Motor neuron (in vitro differentiated cells): ENCODE measurements at places on chromosomes 7 and 10.

DNA sequence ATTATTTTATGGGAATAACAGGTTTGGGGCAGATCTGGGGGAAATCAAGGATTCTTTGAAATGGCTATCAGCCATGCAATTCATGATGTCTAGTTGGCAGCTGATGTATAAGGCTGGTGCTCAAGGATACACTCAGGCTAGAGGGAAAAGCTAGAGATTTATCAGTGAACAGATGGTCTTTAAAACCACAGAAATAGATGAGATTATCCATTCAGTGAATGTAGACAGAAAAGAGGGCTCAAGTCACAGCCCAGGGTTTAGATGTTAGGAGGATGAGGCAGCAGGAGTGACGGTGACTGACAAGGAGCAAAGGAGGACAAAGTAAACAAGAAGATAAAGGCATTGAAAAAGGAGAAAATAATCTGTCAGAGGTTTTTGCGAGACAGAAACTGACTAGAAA, 238.7 kb downstream of the CDK14 start:
- ATAC-seq, result no peak

DNA sequence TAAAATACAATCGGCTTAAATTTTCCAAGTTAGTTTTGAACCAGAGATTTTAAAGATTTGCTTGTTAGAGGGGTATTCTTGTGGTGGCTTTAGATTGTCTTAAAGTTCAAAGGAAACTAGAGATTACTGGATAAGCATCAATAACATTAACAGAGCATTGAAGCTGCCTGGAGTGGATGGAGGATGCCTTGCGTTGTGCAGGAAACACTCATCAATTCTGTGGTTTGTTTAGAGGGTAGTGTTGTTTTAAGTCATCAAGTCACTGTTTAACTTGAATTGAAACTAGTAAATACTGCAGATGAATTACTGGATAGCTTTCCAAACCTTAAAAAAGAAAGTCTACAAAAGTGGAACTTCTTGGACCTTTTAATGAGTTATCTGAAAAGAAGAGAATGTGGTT, 218.6 kb downstream of the CELF2 start:
- no peak for ATAC-seq

DNA sequence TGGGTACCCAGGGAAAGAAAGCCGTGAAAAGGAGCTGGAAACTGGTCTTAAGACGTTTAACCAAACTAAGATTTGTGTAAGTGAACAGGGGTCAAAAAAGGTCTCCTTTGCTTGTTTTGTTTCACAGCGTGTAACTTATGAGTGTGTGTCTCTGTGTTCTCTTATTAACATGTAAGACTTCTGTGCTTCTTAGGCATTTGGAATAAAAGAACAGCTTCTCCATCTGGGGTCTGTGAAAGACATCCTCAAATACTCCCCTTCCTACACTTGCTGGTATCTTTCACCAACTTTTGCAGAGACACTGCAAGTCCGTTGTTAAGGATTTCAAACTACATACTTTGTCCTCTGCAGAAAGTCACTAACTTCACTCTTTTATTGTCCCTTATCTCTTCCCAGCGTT, 615 bp upstream of the NEUROD6 start:
- ATAC-seq, result no peak

GRCh38 chr7:100247152-100247757, 27.5 kb downstream of the PVRIG start:
- peak; percentile 87 for ATAC-seq

- peak; percentile 65 for ATAC-seq
Observed at GRCh38 chr7:102439963-102440795, 6.8 kb downstream of the ORAI2 start.

DNA sequence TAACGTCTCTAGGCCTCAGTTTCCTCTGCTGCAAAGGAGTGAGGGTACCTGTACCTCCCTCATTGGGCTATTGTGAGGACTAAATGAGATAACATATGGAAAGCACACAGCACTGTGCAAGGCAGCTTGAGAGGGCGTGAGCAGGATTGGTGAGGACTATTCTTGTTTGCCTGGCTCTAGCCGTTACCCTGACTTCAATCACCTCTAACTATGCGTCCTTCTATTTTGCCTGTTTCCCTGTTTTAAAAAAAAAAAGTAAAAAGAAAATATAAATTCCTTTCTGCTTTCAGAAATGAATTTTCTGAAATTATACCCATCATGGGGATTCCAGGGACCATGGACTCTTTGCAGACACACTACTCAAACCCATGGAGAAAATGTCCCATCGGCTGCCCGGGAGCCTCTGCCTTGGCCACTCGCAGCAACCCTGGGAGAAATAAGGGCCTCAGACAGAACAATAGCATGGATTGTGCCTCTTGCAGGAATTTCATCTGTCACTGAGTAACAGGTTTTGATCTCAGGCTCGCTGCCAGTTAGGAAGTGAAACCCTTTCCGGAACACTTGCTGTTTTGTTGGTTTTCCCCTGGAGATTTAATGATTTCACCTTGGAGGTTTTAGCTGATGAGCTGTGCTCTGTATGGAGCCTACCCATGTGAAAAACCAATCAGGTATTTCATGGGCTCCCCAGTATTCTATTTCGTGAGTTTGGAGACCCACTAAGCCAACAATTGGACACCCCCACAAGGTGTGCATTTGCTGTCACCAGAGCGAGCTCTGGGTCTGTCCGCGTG, 55.6 kb downstream of the STEAP1B start:
- ATAC-seq, result no peak
